Right ventricle myocardium inferior (tissue), 1 donor: ENCODE measurements at places on chromosomes 6 and 20. TPM values are rescaled to one million over a fixed set of nuclear protein-coding genes. Genes with fewer than 3 reads are reported as not detected.

- no peak for DNase-seq
Measured at GRCh38 chr6:166499350-166500163, 86.9 kb downstream of the RAMACL start.

GRCh38 chr6:1609041-1609647 is 571 bp upstream of the FOXC1 start:
- DNase-seq, result no peak

GRCh38 chr20:2767768-2768631 is 32.4 kb downstream of the CPXM1 start:
- DNase-seq, result no peak

- no peak for DNase-seq
Measured at GRCh38 chr6:54244430-54244829, 63.8 kb upstream of the TINAG start.

DNA sequence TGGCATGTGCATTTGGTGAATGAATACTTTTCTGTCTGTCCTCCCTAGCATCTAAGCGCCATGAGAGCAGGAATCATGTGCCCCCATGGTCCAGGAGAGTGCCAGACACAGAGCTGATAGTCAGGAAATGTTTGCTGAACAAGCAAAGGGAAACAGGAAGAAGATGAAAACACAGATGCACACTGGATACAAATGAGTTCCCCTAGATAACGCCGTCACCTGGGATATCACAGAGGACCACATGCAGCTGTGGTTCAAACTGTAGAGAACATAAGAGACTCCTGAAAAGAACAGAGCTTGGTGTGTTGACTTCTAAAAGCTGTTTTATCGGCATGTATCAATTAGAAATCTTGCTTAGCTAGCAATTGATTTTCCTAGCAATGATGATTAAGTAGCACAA is 293.7 kb downstream of the BTBD3 start:
- peak; percentile 17 for DNase-seq

The HDGFL1 gene
- not detected for total RNA-seq

The GNAS-AS1 gene
- 0.38 TPM for total RNA-seq

The FLRT3 gene
- total RNA-seq, result 0.22 TPM

The DSE gene
- total RNA-seq, result 11.6 TPM
